ENCODE measurements at places on chromosomes 6 and 20.

DNA sequence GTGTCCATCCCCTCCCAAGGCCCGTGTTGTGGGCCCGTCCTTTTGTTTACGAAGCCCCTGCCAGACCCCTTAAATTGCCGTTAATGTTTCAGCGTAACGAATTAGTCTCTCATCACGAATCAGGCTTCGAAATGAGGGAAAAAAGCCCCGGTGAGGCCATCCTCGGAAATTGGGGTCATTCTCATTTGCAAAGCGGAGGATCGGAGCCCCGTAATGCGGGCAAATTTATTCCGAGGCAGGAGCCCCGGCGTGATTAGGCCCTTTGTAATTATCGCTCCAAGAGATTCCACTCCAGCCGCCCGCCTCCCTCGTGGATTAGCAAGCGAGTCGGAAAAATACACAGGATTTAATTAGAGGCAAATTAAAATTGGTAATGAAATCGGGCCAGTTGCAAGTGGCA is 44.9 kb upstream of the MDFI start:
- DNase-seq = no peak

GRCh38 chr6:40634429-40634828 is 47.3 kb upstream of the LRFN2 start:
- no peak for DNase-seq

DNA sequence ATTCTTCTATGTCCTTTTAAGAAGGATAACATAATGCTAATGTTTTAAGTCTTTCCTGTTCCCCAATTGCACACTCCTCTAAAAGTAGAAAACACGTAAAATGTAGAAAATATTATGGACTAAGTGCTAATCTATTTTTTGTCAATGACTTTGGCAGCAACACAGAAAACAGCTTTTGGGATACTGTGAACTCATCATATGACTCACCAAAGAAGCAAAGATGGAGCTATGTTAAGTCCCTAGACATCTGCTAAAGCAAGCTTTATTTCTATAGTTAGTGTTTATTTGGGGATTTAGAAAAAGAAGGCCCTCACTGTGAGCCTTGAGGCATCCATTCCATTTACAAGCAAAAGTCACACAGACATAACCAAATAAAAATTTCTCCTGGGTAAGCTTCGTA is 23.0 kb downstream of the OPN5 start:
- DNase-seq = no peak

DNA sequence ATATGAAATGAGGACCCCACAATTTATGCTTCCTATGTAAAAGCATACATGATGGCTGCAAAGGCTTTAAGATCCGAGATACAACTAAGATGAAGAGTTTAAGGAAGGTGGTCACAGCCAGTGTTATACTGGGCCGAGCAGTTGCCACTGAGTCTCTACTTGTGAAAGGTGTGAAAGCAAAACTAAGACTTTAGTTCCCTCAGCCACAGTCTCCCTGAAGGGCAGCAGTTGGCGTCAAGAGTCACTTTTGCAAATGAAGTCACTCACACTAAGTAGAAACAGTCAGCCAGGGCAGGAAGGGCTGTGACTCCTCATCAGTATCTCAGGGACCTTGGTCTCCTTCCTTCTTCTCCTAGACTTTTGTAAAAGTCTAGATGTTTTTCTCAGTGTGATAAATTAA is 191.6 kb upstream of the MCHR2 start:
- no peak for DNase-seq

- no peak for DNase-seq
These were observed 96.2 kb upstream of the CNR1 start for GRCh38 chr6:88262332-88262731.

DNA sequence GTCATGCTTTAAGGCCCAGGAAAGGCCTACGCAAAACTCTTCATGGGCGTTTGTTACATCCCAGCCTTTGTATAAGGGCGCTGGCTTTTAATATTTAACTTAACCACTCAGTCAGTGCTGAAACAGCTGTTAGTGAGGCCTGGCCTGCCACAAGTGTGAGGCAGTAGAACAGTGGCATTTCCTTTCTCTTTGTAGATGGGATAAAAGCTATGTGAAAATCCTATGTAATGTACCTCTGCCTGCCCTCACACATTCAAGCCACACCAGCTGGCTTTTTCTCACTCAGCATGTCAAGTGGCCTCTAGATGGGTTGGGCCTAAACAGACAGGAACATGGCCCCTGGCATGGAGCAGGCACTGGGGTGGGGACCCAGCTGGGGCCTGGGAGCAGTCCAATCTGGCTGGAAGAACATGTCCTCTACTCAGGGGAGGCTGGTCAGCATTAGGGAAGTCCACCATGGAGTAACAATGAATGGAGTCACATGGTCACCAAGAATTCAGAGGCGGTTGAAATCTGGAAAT is 20.7 kb downstream of the CGA start:
- no peak for DNase-seq

- DNase-seq = no peak
These were observed 2.0 kb upstream of the RSPO4 start for GRCh38 chr20:1003920-1004697.

DNA sequence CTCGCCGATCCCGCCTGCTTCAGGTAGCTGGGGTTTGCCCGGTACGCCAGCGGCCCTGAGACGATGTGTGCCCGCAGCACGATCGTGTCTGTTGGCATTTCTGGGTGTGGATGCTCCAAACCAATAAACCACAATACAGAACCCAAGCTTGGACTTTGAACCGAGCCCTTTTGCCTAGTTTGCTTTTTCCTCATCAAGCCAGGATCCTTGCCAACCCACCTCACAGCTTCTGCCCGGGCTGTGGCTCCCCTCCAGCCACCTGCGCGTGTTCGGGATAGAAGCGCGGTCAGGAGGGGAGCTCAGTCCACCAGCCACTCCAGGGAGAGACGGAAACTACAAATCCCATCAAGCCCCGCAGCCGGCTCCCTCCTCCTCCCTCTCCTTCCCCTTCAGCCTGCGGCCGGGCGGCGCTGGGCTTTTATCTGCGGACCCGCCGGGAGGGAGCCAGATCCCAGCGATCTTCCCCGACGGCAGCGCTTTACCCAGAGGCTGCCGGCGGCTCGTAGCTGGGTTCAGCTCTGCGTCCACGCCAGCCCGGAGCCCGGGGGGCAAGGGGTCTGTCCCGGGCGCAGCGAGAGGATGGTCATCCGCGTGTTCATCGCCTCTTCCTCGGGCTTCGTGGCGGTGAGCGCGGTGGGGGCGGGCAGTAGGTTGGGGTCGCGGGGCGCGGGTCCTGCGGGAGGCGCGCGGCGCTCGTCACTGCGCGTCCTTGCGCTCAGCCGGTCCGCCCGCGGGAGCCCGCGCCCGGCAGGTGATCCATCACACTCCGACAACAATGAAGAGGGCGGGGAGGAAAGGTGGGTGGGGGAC is at the start of gene SH3BGRL2:
Gene SH3BGRL2, plus strand, starts transcription at position 447 of the 810 bp plus-strand sequence. Its CDS starts 133 bp downstream, at position 580.
- DNase-seq = peak; percentile 4

GRCh38 chr6:106730718-106731117 is 101.3 kb downstream of the QRSL1 start:
- no peak for DNase-seq

DNA sequence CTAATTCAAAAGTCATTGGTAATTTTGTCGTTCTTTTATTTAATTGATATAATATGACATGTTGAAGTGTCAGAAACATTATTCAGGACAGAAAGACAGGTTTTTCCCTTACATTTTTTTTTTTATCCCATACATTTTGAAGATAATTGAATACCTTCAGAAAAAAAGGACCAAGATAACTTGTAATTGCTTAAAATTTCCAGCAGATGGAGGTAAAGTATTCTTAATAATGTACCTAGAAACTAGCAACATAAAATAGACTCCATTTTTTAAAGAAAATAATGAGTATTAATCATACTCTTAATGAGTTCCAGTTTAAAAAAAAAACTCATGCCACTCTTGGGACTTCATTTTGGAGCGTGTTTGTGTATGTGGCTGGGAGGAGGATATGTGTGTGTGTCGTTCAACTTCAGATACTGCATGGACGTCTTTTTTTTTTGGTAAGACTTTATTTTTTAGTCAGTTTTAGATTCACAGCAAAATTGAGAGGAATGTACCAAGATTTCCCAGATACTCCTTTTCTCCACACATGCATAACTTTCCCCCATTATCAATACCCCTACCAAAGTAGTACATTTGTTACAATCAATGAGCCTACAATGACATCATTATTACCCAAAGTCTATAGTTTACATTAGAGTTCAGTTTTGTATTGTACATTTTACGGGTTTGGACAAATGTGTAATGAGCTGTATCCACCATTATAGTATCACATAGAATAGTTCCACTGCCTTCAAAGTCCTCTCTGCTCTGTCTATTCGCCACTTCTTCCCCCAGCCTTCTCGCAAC is 79.4 kb downstream of the ROS1 start:
- no peak for DNase-seq

DNA sequence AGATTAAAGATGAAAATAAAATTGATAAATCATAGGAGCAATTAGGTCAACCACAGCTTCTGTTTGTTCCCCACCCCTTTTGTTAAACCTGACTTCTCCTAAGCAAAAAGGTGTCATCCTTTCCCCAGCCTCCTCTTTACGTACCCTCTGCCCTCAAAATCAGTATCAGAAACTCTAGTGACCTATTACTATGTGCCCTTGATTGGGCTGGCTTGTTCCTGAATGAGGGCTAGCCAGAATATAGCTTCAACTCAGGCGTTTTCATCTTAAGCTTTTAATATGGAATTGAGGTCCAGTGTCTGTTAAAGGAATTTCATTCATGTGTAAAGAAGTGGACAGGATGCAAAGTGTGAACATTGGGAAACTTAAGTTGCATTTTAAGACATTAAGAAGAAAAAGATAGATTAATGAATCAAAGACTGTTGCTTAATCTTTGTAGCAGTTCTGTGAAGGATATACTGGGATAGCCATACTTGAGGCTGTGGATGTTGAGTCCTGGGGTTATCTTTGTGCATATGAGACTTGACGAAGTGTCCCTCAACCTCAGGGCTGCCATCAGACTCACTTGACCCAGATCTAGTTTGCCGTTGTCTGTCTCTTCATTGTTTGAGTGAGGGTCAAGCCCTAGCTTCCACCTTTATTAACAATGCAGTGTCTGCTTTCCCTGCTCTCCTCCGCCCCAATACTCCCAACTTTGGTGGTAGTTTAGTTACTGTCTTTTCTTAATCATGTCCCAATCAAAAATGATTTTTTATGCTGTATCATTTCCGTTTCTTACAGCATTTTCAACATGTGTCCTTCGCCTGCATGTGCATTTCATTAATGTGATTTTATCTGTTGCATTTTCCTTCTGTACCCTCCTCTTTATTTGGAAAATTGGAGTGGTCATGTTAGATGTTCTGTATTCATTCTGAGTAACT is 1.9 kb downstream of the TBPL1 start:
- no peak for DNase-seq

DNA sequence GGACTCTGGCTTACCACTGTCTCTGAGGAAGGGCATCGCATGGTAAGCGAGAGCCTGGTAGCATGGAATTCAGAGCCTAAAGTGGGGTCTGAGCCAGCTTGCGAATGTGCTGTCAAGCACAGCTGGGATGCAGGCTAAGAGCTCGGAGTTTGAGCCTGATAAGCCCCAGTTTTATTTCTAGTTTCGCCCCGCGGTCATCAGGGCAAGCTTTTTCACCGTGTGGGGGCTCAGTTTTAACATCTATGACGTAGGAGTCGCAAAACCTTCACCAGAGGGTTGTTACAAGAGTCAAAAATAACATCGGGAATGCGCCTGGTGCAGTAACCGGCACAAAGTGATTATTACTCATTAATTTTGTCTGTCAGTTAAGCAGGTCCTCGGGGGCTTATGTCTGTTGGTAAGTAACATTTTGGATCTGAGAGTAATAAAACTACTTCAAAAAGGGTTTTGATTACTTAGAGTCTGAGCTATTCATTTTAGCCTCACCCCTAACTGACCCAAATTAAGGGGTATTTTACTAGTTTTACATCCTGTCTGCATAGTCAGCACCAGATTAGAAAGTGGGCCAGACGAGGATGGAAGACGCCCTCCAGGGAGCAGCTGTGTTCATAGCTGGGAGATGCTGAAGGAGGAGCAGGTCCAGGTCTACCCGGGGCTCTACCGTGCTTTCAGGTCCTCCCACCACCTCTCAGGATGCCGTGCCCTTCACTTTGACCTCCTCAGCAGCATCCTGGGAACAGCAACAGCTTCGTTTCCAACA is 29.7 kb downstream of the SLC22A23 start:
- DNase-seq = no peak

DNA sequence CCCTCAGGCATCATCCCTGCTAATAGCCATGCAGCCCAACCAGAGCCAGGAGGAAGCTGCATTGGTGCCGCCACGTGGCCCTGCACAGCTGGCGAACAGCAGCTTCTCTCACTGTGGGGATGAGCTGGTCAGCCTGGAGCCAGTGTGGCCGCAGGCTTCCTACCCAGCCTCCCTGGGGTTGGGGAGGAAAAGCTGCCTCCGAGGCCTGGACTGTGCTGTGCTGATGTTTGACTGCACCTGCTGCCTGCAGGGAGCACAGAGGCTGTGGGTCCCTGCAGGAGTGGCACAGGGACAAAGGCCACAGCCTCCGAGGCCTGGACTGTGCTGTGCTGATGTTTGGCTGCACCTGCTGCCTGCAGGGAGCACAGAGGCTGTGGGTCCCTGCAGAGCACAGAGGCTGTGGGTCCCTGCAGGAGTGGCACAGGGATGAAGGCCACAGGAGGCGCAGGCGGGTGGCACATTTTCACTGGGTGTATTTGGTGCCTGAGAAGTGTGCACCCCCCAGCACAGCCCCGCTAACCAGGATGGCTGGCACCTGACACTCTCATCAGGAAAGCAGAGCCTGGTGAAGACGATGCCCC is 83.9 kb downstream of the DLL1 start:
- no peak for DNase-seq

DNA sequence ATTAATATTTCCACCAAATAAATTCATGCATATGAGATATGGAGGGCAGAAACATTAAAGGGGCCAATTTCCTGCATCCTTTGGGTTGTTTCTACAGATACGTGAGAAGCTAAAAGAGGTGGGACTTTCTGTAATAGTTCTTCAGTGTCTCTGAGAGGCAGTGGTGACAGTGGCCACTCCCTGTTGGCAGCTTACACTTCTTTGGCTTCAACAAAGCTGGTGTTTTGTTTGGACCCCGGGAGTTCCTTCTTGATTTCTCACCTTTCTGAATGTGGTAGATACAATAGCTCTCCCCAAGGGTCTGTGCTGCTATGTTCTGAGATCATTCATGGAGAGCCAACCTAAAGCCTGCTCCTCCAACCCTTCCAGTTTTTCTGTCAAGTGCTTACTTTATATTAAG is 7.8 kb downstream of the PLCB1 start:
- DNase-seq = no peak

GRCh38 chr6:35402136-35402855 is 49.8 kb upstream of the FANCE start:
- no peak for DNase-seq

GRCh38 chr6:119463081-119463626 is 113.6 kb upstream of the MAN1A1 start:
- DNase-seq = no peak

GRCh38 chr20:21702553-21703470 is 2.7 kb upstream of the PAX1 start:
- DNase-seq = no peak

DNA sequence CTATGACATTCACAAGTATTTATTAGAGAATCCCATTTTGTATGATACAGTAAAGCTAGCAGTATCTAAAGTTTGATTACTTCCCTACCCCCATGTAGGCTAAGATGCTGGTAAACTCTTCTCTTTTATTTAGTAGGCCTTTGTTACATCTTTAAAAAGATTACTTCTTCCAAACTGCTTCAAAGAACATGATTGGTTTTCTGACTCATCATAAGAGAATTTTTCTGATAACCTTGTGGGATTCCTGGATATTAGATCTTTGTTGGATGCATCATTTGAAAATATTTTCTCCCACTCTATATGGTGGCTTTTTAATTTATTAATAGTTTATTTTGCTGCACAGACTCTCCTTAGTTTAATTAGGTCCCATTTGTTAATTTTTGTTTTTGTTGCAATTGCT is 898.3 kb upstream of the ADGRB3 start:
- no peak for DNase-seq
